Astrocyte of the hippocampus (primary cell): ENCODE measurements at places on chromosomes 16 and 17.
A peak's percentile ranks its signal among the peaks of the same experiment; 100 is the strongest.

DNA sequence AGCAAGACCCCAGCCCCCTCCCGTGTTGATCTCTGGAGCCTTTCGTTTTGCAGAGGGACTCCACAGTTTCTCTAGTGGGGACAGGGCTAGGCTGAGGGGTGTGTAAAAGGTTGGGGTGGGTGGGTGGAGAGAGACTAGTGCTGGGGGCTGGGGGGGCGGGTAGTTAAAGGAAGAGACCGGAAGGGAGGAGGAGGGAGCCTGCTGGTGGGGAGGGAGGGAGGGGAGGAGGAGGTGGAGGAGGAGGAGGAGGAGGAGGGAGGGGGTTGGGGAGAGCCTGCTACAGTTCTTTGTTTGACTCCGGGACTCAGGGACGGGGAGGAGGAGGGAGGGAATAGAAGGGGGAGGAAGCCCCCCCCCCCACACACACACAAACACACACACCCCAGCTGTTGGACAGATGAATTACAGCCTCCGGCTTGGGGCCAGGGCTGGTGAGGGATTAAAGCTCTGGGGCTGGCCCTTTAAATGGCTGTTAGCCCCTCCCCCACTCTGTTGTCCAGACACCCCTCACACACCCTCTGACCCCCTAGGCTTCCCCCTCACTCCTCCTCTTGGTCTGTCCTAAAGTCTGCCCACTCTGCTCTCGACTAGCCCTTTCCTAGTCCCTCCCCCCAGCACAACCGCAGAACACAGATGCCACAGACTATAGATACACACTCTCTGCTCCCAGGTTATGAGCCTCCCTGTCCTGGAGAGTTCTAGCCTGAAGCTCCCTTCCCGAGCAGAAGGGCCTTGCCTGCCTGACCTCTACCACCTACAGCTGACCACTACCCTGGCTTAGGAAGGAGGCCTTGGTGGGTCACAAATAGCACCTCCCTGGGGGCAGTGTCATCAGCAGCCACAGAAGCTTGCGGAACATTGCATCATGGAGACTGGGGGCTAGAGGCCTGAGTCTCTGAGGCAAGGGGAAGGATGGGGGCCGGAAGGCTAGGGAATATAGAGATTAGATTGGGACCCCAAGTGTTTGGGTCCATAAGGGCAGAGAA lies 4.4 kb downstream of the KDM6B start:
- peak; percentile 71 for DNase-seq

DNA sequence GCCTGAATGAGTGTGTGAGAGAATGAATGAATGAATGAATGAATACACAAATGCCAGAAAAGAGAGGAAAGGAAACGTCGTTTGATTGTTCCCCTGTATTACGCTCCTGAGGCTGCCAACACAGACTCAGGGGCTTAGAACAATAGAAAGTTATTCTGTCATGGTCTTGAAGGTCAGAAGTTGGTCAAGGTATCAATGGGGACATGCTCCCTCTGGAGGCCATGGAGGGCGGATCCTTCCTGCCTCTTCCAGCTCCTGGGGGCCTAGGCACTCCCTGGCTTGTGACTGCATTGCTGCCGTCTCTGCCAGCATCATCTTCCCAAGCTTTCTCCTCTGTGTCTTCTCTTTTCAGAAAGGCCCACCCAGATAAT lies 1.5 kb upstream of the SLC38A8 start:
- DNase-seq, result no peak

GRCh38 chr17:10114931-10115535 lies 83.4 kb downstream of the GAS7 start:
- peak; percentile 90 for DNase-seq

- no peak for DNase-seq
These were observed 31.9 kb downstream of the RMI2 start for GRCh38 chr16:11377154-11377553.

- no peak for DNase-seq
These were observed 13.8 kb downstream of the COPRS start for GRCh38 chr17:31845291-31845690.

GRCh38 chr17:71237903-71238538 lies 882.8 kb upstream of the SOX9 start:
- DNase-seq, result peak; percentile 69

GRCh38 chr17:65328567-65328966 lies 191.4 kb downstream of the RGS9 start:
- no peak for DNase-seq

DNA sequence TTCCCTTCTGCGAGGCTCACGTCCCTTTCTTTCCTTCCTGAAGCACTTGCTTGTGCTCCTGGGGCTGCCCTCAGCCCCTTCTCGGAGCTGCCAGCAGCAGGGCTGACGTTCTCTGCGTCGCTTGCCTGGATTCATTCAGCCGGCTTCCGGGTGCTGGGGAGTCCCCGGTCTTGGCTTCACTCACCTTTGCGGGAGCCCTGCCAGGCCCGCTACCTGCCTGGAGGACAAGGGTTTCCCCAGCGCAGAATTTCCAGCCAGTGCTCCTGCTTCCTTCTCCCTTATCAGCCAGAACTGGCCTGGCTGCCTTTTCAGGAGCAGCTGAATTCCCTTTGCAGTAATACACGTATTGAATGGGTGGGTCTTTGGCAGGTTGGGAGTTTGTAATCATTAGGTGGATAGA lies 22.1 kb upstream of the IL17C start:
- DNase-seq, result no peak

GRCh38 chr16:88453611-88454522 lies 787 bp downstream of the ZFPM1 start:
- DNase-seq, result peak; percentile 45

- no peak for DNase-seq
These were observed 11.0 kb upstream of the NXPH3 start for GRCh38 chr17:49564638-49565037.

GRCh38 chr17:21186399-21187187 lies 27.4 kb downstream of the TMEM11 start:
- no peak for DNase-seq

GRCh38 chr16:86874141-86874540 lies 295.8 kb downstream of the FOXL1 start:
- DNase-seq, result no peak

DNA sequence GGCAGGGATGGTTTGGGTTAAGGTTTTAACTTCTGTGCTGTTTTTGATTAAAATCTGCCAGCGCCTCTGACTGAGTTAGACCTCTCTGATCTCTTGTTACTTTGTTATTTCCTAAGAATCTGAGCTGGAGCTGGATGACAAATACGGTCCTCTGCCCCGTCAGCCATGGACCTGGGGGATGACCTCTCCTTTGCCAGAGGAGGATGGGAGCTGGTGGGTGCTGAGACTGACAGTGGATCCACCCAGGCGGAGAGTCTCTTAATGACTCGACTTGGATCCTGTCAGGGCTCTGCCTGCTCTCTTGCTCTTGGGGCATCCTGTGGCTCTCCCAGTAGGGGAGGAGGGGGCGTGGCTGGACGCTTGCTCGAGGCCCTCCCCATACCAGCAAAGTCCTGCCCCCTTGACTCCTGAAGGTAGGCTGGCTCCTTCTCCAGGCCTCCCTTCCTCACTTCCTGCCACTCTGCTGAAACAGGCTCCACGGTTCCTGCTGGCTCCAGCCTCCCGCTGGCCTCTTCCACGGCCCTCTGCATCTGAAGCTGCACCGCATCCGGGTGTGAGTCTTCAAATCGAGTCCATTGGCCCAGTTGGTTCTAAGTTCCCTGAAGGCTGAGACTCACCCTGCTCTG lies 24.8 kb upstream of the MAP3K14 start:
- peak; percentile 69 for DNase-seq

DNA sequence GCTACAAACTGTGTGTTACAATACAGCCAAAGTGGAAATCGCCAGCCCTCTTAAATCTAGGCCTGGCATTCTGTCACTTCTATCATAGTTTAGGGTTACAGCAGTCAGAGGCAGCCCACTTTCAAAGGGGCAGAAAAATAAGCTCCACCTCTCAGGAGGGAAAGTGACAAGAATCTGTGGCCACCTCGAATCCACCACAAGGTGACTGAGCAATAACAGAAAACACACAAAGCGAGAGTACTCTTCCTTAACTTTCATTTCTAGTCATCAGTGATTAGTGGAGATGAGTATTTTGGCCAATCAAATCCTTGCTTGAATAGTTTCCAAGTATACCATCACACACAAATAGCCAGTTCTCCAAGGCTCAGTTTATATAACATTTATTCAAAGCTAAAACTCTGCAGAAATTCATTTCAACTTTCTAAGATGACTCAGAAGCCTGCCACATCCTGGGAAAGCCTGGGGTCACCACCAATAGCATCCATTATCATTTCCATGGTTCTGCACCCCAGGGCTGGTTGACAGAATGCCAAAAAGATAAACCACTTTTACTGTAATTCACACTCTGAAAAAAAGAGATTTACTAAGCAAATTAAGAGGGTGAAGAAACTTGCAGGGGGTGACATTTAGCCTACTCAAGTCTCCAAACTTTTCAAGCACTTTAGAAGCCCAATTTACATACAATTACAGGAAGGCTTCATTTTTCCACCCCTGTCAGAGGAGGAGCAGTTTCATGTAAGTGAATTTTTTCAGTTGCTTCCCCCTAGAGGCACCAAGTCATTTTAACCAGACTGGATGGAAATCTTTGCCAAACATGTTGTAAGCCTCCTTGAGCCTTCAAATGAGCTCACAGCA lies 66.8 kb downstream of the SALL1 start:
- peak; percentile 20 for DNase-seq

DNA sequence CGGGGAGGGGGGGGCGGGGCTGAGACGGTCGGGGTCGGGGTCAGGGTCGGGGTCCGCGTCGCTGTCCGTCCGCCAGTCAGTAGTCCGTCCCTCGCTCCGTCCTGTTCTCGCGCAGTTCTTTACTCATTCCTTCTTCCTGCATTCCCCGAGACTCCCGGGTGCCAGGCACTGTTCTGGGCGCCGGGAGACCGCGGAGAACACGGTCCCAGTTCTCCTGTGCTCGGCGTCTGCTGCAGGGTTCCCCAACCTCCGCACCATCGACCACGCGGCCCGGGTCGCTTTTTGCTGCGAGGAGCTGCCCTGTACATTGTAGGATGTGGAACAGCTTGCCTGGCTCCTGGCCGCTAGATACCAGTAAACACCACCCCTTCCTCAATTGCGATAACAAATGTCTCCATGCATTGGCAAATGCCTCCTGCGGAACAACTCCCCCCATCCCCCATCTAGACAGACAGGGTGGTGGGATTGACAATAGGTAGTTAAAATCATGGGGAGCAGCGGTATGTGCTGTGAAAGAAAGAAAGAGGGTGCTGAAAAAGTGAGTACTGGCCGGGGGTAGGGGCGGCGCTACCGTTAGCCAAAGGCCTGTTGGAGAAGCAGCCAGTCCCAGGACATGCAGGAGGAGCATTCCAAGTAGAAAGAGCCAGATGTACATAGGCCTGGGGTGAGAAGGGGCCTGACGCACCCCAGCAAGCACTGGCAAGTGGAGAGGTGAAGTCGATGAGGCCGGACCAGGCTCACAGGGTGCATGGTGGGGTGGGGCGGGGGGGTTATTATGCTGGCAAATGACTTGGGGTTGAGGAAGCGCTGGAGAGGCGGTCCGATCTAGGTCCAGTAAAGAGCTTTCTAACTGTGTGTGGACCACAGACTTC lies 631 bp downstream of the TRAF7 start:
- DNase-seq, result peak; percentile 75

DNA sequence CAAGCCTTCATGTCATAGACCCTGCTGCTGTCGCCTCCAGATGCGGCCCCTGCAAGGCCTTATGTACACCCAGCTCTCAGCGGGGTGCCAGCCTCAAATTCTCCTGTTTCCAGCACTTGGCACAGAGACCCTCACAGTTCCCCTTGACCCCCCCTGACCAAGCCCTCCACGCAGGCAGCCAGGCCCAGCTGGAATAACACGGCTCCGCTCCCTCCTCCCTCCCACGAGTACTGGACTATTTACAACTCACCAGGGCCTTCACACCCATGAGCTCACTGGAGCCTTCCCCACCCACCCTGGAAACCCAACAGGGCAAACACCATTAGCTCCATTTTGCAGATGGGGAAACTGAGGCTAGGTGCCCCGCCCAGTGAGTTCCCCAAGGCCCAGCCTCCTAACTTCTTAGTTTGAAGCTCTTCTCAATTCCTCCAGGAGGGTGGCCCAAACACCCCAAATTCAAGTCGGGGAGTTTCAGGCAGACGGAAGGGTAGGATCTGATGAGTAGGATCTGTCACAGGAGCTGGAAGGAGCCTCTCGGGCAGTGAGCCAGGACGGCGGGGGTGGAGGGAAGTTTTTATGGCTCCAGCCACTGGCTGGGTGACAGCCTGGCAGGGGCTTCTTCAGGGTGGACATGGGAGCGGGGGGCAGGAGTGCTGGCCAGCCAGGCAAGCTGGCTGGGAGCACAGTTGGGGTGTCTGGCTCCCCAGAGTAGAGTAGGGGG lies 17.5 kb upstream of the DLX4 start:
- DNase-seq, result no peak

DNA sequence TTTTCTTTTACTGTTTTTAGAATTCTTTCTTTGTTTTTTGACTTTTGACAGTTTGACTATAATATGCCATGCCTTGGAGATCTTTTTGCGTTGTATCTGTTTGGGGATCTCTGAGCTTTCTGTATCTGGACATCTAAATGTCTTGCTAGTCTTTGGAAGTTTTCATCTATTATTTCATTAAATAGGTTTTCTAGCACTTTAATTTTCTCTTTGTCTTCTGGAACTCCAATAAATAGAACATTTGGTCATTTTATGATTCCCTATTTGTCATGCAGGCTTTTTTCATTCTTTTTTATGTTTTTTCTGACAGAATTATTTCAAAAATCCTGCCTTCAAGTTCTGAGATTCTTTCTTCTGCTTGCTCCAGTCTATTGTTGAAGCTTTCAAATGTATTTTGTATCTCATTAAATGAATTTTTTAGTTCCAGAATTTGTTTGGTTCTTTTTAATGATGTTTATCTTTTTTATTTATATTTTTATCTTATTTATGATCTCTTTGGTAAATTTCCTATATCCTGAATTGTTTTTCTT lies 201.4 kb downstream of the CHD9NB start:
- no peak for DNase-seq

DNA sequence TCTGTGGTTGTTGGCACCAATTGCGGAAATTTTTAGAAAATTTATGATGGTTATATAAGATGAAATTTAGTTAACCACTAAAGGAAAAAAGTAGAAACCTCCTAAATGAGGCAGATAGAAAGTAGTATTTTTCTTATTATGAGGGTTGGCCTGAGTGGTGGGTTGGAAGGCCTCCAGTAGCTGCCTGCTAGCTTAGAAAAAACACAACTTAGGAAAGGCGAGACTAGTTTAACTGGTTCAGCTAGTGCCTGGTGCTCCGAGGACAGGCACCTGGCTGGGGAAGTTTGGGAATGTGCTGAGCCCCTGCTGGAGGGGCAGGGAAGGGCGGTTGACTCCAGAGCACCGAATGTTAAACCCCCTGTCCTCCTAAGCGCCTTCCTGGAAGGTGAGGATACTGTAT lies 19.9 kb downstream of the LDHD start:
- DNase-seq, result peak; percentile 60
